Activated CD4-positive, alpha-beta T cell treated with anti-CD3 and anti-CD28 coated beads for 24 hours (primary cell): ENCODE measurements at places on chromosomes 11 and 22.

- DNase-seq, result no peak
These were observed 49.9 kb upstream of the WNT7B start for GRCh38 chr22:46026899-46027210.

DNA sequence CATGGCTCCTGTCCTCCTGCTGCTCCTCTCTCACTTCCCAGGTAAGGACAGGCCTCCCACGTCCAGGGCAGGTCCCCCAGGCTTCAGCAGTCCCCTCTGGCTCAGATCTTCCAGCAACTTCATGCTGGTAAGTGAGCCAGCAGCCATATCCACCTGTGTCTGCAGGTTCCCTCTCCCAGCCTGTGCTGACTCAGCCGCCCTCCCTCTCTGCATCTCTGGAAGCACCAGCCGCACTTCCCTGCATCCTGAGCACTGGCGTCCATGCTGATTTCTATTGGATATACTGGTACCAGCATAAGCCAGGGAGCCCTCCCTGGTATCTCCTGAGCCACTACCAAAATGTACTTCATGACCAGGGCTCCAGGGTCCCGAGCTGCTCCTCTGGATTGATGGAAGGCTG is 19.0 kb downstream of the RFPL3 start:
- no peak for DNase-seq

DNA sequence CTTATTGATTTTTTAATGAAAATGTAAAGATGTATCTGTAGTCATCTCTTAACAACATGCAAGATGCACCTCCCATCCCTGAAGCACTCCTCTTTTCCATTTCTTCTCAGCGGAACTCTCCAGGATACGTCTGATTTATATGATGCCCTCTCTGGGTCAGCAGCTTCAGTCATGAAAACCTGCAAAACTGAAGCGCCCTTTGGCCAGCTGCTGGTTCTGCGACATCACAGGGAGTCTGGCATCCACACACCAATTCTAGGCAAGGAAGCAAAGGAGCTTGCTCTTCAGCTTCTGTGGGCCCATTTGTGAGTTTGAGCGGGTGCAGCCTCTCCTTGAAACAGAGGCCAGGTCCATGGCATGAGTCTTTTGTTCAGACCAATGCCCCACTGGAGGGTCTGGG is 1253.3 kb downstream of the TBC1D22A start:
- no peak for DNase-seq

DNA sequence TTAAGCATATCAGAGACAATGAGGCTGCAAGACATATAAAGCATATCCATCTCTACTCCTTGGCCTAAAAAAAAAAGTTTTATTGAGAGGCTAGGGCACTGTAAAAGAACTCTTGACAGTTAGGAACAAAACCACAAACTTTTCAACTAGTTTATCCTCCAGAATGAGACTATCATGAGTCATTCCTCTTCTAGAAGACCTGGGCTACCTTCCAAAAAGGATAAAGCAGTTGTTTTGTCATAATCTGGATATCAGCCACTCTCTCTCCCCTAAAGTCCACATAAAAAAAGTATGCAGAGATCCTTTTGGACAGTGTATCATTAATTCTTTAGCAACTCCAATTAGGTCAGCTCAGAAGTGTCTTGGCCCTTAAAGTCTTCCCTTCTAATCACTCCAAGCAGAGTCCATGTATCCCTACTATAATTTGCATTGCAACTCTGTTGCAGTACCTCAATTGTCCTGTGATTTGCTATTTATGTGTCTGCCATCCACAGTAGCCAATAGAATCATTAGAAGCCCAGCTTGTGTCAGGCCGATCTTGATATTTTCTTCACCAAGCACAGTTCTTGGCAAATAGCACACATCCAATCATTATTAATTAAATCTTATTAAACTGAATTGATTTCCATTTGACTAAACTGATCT is 10.4 kb downstream of the OR51T1 start:
- DNase-seq, result no peak

DNA sequence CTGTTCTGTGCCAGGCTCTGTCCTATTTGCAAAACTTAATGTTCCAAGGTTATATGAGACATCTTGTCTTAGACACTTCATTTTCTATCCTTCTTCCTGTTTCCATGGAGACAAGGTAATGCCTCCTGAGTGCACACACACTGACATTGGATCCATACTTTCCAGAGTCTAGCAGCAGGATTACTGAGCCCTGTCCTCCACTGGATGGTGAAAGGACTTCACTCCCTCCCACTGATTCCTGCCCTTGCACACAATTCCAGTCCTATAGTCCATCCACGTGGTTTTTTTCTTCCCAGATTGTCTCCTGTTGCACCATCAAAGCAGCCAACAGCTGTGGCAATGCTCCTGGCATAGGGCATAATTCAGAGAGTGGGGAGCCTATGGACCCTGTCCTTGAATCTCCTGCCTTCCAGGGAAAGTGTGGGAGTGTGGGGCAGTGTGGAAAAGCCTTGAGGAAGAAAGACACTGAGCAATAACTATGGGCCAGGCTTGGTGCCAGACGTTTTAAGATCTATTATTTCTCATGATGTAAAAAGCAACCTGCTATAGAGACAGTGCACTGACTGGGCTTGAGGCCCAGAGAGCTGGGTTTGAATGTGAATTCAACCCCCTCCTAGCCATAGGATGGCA is 31.3 kb downstream of the SERPINH1 start:
- no peak for DNase-seq

DNA sequence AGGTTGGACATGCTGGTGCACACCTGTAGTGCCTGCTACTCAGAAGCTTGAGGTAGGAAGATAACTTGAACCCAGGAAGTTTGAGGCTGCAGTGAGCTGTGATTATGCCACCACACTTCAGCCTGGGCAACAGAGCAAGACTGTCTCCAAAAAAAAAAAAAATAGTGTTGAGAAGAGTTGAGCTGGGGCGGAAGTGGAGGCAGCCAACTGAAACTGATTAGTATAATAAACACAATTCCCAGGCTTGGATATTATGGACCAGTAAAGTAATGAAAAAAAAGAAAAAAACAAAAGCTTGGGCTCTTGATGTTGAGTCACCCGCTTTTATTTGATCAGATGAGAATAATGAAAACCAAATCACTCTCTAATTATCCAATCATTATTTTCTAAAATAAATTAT is 21.0 kb downstream of the LDLRAD3 start:
- DNase-seq, result no peak
